ENCODE measurements at places on chromosomes 7 and 10.

DNA sequence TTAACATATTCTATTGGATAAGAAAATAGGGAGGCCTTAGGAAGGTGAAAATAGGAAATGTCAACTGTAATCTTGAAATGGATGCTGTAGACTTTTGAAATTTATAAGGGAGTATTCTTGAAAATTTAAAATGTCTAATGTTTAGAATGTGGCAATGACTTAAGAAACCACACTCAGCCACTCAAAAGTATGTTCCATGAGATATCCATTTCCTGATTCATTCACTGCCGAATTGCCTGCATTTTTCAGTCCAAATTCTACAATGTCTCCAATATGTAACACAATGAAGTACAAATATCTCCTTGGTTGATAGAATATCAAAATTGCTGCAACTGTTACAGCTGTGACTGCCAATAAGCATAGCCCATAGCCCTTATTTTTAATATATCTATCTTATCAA, 25.9 kb downstream of the PRKG1 start:
- no peak for DNase-seq

DNA sequence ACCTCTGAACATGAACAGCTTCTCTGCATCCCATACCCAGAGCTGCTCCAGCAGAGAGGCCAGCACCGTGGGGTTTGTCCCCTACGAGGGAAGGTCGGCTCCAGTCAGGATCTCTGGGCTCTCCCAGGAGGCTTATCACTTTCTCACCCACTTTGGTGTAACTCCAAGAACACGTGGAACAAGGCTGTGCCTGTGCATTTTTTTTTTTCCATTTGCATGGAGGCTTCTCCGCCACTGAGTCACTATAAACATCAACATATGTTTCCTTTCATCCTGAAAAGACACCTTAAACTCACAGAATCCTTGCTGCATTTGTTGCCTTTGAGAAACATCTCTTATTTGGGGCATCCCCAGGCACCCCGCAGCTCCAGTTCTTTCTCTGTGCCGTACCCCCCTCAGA, 29.4 kb upstream of the ECHDC3 start:
- DNase-seq, result peak; percentile 24

DNA sequence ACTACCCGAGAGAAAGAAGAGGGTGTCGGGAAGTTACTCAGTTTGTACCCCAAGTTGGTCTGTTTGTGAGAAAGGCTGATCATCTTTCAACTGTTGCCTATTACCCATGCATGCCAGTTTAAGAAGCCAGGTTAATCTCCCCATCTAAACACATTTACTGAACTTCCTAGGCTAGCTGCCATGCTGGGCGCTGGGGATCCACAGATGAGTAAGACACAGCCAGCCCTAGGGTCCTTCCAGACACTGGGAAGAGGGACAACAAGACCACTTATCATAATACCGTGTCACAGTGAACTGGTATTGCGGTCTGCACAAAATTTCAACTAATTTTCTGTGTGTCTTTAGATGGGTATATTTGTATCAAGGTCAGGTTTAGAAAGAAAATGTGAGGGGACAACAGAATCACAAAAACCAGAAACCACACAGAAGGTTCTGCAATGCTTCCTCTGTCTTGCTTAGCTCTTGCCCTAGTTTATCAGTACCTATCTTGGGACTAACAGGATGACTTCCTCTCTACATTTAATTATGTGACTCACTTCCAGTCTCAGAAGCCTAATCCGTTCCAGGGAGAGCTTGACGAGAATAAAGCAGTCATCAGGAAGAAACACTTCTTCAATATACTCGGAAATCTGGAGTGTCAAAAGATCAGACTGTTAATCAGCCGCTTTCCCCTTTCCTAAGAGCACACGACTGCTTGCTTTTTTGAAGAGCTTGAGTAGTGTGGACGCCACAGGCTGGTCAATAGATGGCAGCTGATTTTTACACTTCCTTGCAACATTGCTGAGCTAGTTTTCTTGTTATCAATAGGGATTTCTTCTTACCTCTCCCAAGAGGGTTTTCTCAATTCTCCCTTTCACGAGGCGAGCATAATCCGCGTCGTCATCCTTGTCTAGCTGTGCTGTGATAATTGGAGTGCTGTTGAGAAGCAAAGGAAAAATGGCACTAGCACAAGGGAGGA, 45.7 kb downstream of the POLR3A start:
- peak; percentile 73 for DNase-seq

DNA sequence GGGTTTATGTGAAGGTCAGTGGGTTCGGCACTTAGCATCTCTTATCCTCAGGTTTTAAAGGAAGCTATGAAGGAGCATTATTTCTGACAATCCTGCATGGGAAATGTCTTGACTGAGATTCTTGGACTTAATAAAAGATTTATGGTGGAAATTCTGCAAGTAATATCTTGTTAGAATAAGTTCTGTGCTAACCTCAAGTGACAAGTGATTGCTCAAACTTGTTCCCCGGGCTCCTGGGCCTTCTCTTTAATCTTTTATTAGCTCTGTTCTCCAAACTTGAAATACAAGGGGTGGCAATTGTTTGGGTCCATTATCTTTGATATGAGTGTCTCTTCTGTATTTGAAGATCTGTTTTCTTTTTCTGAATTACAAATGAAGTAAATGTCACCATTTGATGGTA, 140.6 kb upstream of the CTBP2 start:
- DNase-seq, result no peak

GRCh38 chr10:126160971-126161630, 227.2 kb downstream of the ADAM12 start:
- peak; percentile 50 for DNase-seq

DNA sequence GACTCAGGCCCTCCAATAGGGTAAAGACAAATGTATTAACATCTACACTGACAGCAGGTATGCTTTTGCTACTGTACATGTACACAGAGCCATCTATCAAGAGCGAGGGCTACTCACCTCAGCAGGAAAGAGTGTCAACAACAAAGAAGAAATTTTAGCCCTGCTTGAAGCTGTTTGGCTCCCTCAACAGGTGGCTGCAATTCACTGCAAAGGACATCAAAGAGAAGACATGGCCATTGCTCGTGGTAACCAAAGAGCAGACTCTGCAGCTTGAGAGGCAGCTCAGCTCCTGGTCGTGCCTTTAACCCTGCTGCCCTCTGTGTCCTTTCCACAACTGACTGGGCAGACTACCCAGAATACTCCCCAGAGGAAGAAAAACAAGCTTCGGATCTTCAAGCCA, 5.1 kb downstream of the AKR1B15 start:
- peak; percentile 28 for DNase-seq

DNA sequence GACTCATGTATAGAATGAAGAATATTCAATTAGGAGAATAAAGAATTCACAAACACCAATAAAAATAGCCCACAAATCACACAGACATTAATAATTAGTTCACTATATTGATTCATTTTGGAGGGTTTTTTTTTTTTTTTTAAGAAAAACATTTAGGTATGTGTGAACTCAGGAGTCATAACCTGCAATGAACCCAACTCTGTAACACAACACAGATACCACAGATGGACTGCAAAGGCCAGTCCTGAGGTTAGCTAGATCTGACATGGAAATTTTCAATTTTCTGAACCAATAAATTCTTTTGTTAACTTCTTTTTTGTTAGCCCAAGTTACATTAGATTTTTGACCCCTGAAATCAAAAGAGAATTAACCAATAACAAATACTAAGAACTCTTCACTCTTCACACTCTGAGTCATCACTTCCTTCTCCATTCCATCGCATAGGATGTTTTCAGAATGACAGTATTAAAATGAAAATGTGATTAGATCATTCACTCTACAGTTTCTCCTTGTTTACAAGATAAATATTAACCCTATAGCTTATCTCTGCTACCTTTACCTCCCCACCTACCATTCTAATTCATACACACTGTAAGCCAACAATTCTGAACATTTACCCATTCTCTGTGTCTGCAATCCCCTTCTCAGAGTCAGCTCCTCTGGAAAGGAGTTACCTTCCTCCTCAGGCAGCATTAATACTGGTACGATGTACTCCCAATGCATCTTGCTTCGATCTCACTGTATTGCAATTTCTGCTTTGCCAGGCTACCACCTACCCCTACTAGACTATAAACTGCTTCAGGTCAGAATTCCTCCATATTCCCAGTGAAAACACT, 141.5 kb downstream of the LRRN3 start:
- DNase-seq, result peak; percentile 23

GRCh38 chr7:26782501-26782900, 81.9 kb downstream of the SKAP2 start:
- peak; percentile 54 for DNase-seq

DNA sequence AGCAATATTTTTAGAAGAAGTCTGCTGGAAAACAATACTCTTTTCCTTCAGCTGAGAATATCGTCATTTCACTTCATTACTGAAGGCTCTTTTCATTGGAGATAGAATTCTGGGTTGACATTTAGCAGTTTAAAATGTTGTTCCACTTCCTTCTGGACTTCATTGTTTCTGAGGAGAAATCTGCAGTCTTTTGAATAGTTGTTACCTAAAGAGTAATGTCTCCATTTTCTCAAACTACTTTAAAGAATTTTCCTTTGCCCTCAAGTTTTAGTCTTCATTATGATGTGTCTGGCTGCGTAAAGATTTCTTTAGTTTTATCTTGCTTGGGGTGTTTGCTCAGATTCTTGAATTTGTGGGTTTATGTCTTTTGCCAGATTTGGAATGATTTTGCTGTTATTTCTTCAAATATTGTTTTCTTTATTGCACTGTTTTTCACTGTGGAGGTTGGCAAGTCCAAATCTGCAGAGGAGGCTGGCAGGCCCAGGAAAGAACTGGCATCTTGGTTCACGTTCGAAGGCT, 136.3 kb downstream of the DNAJB6 start:
- DNase-seq, result no peak

DNA sequence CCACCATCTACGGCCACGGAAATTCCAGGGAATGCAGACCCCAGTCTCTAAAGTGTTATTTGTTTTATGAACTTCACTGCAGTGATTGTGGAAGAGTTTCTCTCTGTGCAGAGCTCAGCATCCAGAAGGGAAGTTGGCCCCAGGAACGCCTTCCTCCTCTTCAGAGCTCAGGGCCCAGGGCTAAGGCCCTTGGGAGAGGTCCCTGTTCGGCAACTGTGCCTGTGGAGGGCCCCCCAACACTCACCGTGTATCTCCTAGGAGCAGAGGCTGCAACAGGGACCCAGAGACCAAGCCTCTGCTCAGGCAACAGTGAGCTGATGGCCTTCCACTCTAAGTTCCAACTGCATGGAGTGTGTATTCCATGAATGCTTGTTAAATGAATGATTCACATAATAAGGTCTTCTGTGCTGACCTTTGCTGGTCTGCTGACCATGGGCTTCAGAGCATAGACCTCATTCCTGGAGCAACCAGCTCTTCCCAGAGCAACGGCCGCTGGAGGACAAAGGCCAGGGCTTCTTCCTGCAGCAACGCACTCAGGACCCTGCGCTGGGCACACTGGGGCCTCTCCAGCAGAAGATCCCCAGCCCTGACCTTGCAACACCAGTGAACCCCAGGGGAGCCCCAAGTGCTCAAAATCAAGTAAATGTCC, 7.7 kb downstream of the DIP2C start:
- DNase-seq, result peak; percentile 49

DNA sequence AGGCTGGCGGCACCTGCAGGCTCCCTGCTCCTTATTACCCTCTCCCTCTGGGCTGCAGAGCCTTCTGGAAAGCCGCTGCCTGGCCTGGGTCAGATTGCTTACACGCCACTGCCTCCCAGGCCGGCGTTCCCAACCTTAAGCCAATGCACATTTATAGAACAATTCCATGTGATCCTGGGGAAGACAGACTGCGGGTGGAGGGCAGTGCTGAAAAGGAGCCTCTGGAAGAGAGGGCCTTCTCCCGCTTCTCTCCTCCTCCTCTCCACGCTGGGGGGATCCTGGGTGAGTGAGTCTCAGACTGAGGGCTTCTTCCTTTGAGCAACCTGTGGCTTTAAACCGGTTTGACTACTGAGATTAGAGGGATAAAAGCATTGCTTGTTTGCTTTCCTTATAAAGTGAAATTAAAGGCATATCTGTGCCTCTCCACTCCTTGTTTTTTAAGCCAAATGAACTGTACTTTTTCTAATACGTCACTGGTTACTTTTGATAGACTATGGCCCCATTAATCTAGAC, 5.5 kb downstream of the TACC2 start:
- DNase-seq, result peak; percentile 31

DNA sequence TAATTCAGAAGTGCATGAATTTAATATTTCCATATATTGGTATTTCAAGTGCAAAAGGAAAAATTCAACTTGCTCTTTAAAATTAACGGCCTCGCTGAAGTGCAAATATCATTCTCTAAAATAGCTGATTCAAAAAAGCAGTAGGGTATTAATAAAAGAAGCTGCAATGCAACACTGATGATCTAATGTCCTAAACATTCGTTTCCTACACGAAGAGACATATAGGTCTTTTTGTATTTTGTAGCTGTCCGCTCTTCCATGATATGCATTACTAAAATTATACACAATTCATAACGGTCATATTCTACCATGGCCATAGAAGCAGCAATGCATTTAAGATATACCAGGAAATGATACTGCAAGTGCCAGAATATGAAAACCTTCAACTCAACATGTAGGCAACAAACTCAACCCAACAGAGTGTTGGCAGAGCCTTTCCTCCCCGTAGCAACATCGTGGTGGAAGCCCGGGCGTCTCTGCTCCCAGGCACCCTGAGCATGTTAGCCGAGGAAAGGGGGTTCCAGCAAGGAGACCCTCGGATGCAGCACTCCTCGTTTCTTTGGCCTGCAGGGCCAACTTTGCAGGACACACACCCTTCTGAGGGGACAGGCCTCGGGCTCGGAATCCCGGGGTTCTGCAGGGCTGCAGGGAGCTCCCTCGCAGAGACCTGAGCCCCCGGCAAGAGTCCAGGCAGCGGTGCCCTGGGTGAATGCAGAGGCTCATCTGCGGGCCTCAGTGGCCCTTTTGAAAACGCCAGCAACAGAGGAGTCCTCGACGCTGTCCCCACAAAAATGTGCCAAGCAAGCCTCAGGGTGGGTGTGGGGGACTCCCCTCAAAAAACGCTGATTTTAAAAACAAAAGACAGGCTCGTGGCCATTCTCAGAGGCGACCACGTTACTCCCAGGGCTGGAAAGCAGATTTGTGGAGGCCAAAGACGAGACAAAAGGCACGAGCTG, 1.6 kb downstream of the FAM171A1 start:
- DNase-seq, result no peak

DNA sequence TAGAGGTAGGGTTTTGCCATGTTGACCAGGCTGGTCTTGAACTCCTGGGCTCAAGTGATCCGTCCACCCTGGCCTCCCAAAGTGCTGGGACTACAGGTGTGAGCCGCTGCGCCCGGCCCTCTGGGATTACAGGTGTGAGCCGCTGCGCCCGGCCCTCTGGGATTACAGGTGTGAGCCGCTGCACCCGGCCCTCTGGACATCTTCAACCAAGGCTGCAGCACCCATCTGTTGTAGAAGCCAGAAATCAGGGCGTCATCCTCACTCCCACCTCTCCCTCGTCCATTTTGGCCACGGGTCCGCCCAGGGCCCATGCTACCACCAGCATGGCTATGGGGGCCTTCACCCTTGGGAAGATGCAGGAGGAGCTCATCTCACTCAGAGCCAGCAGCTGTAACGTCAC, 38.5 kb upstream of the EBF3 start:
- DNase-seq, result no peak

DNA sequence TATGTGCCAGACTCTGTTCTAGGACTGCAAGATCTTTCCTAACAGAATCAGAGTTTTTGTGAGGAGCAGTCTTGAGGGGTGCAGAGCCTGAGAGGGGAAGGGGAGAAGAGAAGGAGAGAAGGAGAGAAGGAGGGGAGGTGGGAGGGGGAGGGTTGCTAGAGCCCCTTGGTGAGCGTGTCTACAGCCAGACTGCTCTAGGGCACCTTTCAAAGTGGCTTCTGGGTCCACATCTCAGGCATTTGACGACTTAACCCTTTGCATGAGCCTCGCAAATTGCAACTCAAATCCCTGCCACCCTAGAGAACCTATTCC, 31.1 kb upstream of the LEP start:
- DNase-seq, result no peak

Data from RPMI7951 (cell line).